ENCODE measurements at places on chromosomes 12 and 14. TPM values are rescaled to one million over a fixed set of nuclear protein-coding genes. Genes with fewer than 3 reads are reported as not detected.

DNA sequence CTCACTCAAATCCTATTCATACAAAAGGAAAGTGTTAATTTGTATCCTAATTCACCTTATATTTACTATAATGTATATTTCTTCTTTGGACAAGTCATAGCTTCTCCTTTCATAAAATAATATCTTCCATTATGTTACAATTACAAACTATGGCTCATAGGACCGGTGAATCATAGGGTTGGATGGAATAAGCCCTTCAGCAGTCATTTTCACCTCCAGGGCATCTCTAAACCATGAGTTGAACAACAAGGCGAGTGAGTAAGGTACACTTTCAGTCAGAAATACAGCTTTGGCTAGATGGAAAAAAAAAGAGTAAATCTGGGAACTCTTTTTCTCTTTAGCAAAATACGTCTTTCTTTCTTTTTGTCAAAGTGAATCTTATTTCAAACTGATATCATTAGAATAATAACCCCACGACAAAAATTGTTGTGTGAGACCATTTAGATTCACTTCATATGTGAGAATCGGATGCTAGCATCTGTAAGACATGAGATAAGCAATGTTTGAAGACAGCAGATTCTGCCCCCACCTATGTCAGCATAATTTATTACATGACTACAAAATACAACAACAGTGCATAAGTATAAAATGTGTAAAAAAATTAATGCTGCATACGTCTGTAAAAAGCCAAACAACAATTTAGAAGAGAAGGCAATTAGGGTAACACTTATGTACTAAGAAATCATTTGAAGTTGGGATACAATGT is 184.4 kb upstream of the SLC38A2 start:
- peak; percentile 88 for DNase-seq

GRCh38 chr14:69013943-69014782 is 35.1 kb upstream of the ACTN1 start:
- DNase-seq, result no peak

DNA sequence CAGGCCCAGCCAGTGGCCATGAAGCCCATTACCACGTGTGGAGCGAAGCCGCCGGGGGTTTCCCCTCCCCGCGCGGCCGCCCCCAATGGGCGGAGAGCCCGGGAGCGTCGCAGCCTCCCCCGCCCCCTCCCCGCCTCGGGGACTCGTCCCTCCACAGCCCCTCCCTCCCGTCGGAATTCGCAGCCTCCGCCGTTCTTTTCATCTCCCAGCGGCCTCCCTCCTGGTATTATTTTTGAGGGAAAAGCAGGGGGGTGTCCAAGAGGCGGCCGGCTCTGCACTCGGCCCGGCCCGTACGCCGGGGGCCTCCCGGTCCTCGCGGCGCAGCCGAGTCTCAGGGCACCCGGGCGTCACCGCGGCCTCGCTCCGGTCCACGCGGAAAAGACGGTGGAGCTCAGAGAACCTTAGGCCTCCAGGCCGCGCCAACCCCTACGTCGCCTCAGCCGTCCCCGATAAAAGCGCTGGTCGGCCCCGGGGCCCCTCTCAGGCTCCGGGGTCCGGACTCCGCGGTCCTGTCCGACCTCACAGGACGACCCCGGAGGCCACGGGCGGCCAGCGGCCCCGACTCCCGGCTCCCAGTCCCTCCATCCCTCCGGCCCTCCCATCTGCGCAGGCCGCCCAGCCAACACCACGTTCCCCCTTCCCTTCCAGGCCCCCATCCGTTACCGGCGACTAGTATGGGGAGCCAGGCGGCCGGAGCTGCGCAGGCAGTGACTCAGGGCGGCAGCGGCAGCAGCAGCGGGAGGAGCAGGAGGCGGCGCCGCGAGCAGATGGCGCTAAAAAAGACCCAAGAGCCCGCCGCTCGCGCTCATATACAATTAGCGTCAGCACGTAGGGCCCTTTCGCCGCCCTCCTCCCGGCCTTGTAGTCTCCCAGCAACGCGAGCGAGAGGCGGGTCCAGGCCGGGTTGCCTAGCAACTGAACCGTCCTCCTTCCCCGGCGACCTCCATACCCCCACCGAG is at the start of gene NAP1L1:
Gene NAP1L1 (minus strand): TSS at position 782 of the 959 bp plus-strand sequence. CDS start 10,466 bp downstream, outside the sequence.
- peak; percentile 61 for DNase-seq

DNA sequence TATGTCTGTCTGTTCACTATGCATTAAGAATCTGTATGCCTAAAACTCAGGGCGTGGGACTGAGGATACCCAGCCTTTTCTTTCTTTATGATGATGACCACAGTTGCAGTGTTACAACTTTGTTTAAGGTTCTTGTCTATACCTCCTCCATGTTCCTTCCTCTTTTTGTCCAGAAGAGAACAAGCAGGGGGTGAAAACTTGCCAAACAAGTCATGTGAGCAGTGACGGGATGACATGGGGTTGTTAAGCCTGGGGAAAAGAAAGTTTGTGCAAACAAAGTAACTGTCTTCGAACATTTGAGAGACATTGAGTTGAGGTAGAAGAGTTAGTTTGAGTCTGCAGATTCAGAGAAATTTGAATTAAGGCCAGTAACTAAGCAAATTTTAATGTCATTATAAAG is 505.5 kb downstream of the NPAS3 start:
- DNase-seq, result no peak

SLC25A47 gene
- polyA plus RNA-seq, result not detected

POU6F1 gene
- polyA plus RNA-seq, result 0.45 TPM

DNA sequence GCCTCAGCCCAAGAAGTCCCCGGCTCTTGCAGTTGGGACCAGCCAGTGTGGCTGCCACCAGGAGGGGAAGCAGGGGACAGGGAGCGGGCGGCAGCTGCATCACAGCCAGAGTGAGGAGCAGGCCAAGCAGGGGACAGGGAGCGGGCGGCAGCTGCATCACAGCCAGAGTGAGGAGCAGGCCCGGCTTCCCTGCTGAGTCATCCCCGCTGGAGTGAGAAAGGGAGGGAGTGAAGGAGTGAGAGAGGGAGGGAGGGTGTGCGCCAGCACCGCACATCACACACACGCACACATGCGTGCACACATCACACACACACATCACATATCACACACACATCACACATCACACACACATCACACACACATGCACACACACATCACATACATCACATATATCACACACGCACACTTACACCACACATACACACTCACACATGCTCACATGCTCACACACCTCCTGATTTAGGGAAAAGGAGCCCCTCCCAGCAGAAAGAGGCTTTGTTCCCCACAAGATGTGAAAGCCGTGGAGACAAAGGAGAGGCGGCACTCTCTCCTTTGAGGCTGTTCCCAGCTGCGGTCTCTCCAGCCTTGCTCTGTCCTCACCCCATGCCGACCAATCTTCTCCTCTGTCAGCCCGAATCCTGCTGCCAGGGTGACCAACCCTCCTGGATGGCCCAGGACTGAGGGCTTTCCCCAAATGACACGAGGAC is 16.7 kb upstream of the ZDHHC22 start:
- no peak for DNase-seq

DNA sequence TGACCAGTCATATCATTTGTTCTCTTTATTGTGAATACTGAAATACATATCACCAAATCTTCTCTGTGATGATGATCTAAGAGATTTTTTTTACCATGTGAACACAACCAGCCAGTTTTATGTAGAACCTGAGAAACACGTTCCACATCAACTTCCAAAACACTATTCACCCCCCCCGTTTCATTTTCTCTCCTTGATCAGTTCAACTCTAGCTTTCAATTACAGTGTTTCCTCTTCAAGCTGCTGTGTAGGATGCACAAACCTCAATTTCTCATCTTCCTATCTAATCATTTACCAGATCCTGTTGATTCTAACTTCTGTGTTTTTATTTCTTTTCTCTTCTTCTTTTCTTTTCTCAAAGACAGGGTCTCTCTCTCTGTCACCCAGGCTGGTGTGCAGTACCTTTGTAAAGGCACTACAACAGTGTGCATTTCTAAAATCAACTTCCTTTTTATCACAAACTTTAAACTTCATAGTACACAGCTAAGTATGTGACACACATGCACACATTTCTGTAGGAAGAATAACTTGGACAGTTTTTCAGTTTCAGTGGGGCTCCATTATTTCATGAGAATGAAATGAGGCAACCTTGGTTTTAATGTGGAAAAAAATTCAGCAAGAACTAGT is 149.9 kb upstream of the FBXO33 start:
- no peak for DNase-seq

B3GNT4 gene
- 2.3 TPM for polyA plus RNA-seq

NPAS3 gene
- 0.01 TPM for polyA plus RNA-seq

E2F7 gene
- polyA plus RNA-seq, result 3.9 TPM

SLC5A8 gene
- polyA plus RNA-seq, result not detected

- no peak for DNase-seq
Observed at GRCh38 chr12:58117201-58117600, 175.8 kb downstream of the ATP23 start.

RHNO1 gene
- 20.0 TPM for polyA plus RNA-seq

- no peak for DNase-seq
Observed at GRCh38 chr14:102964152-102964730, 41.8 kb downstream of the AMN start.

Data from keratinocyte (primary cell).